Cardiac fibroblast (primary cell): ENCODE measurements at places on chromosomes 13 and 19.

- peak; percentile 70 for DNase-seq
Observed at GRCh38 chr19:28701491-28701890, 511.5 kb downstream of the UQCRFS1 start.

DNA sequence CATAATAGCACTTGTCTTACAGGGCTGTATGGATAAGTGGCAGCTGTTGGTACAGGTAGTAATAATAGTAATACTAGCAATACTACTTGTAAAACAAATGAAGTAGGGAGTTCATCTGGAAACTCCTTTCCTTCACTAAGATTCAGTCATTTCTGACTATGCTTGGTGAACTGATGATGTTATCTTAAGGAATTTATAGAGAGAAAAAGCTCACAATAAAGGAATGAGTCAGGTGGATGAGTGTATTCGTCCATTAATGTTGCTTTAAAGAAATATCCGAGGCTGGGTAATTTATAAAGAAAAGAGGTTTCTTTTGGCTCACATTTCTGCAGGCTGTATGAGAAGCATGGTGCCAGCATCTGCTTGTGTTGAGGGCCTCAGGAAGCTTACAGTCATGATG is 477.3 kb downstream of the KLF12 start:
- peak; percentile 69 for DNase-seq

DNA sequence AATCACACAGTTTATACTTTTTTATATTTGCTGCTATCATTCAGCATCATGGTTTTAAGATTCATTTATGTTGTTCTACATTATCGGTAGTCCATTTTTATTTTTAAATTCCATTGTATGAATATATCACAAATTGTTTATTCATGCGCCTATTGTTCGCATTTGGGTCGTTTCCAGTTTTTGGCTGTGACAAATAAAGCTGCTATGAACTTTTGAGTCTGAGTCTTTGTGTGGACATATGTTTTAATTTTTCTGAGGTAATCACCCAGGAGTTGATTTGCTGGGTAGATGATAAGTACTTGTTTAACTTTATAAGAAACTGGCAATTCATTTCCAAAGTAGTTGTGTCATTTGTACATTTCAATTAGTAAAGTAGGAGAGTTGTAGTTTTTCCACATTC is 74.2 kb upstream of the CSNK1A1L start:
- DNase-seq = peak; percentile 34

GRCh38 chr13:72805676-72806346 is 23.9 kb downstream of the PIBF1 start:
- DNase-seq = peak; percentile 21

DNA sequence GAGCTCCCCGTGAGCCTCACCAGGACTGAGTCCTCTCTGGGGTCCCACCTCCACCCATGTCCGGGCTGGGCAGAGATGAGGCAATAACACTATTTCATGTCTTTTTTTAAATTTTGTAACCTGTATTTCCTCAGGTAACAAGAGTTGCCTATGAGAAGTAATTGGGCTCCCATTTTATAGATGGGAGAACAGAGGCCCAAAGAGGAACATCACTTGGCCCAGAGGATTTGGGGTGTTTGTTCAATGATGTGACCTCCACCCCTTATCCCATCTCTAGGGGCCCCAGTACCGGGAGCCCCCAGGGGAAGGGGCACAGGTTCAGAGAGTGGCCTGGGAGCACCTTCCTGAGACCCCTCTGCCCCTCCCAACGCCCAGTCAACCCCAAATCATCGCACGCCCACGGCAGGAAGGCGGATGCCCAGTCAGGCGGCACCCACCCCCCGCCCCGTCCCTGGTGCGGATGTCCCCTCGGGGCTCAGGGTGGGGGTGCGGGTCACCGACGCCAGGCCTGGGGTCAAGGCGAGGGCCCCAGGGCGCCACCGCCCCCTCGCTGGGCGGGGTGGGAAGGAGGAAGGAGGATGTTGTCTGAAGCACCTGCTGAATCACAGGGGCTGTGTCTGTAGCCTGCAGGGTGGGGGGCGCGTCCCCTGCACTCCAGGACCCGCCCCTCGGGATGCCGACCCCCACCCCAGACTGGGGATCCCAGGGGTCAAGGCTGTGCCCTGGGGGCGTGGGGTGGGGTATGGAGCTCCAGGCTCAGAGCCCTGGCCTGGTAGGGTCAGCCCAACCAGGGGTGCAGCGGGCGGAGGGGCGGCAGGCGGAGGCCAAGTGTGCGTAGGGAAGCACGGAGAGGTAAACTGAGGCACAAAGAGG is 9.0 kb upstream of the CIRBP start:
- DNase-seq = no peak

- DNase-seq = no peak
Observed at GRCh38 chr13:39397896-39398265, 205.1 kb downstream of the LHFPL6 start.

- no peak for DNase-seq
Observed at GRCh38 chr13:113602291-113602988, 17.9 kb downstream of the TFDP1 start.

GRCh38 chr19:8595651-8596050 is 14.9 kb downstream of the ADAMTS10 start:
- DNase-seq = no peak

GRCh38 chr19:57664269-57665127 is 4.2 kb upstream of the ZSCAN4 start:
- DNase-seq = peak; percentile 42

DNA sequence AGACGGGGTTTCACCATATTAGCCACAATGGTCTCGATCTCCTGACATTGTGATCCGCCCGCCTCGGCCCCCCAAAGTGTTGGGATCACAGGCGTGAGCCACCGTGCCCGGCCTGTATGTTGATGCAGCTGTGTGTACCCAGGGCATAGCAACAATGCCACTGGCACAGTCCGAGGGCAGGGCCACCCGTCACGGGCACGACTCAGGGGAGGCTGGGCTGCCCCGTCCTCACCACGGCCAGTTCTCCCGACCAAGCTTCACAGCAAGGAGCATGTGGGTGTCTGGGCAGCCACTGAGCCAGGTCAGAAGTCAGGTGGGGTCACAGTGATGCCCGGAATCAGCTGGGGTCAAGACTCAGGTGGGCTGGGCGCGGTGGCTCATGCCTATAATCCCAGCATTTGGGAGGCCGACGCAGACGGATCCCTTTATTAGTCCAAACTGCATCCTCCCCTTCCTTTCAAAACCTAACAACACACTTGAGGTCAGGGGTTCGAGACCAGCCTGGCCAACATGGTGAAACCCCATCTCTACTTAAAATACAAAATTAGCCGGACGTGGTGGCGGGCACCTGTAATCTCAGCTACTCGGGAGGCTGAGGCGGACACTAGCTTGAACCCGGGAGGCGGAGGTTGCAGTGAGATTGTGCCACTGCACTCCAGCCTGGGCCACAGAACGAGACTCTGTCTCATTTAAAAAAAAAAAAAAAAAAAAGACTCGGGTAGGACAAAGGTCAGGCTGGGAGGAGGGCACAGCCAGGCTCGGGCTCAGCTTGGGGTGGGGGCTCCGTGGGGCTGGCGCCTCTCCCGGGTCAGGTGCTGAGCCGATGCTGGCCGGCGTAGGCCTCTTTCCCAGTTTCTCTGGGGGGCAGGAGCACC is 1.2 kb upstream of the CDC34 start:
- DNase-seq = no peak

DNA sequence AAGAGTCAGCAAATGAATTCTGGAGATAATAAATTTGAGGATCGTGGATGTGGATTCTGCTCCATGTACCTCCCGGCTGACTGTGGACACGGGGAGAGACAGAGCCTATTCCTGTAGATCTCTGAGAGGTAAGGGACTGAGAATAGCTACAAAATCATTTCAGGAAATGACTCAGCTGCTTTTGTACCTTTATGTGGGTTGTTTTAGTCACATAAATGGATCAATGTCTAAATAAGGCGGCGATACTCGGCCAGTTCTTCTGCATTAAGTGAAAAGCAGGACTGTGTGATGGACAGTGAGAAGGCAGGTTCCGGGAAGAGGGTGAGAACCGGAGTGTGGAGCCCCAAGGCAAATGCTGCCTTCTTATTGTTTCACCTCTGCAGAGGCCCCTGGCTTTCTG is 128.1 kb downstream of the EFNB2 start:
- DNase-seq = peak; percentile 3
